ENCODE measurements at places on chromosomes 7 and 10.
A peak's percentile ranks its signal among the peaks of the same experiment; 100 is the strongest.

DNA sequence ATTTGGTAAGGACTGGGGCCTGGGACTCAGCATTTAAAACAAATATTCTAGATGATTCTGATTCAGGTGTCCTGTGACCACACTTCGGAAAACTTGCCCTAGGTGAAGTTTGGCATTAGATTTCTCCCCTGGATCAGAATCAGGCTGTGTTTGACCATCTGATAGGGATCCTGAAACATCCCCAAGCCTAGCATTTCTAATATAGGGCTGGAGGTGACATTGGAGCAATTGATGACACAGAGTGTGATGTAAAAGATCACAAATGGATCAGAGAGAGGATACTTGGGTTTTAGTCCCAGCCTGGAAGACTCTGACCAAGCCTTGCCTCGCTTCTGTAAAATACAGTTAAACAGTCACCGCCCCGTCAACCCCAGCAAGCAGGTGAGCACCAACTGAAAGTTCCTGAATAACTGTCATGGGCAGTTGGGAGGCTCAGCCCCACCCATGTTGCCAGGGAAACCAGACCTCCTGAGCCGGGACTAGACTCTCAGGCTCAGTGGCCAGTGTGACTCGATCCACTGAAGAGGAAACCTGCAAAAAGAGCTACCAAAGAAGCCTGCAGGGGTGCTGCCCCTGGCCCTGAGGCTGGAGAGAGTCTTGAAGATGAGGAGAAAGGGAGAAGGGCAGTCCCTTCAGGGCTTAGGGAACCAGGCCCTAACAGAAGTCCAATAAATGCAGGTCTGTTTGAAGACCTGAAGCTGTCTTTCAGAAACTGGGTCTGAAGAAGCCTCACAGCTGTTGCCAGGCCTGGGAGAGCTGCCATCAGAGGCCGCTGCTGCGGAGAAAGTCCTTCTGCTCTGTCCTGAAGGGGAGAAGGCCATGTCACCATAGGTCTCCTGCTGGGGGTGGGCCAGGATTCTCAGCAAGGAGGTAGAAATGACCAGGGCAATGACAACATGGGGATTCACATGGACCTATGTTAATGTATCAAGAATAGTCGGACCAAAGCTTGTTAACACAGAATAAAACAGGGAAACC, 126.1 kb upstream of the KCNMA1 start:
- DNase-seq = no peak

DNA sequence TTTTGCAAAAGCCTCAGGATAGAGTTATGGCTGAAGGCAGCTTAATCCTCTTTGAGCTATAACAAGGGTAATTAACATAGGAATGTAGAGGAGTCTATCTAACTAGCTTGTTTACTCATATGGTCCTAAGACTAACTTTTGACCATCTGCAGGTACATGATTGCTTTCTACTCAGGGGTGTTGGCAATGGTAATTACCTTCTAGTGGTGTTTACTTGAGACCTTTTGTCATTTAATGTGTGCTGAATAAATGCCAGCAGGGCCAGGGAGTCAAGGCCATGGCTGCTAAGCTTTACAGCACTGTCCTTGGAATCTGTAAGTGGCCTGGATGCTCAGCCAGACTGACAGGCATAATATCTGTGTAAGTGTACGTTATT, 1325.0 kb downstream of the XPNPEP1 start:
- no peak for DNase-seq

- no peak for DNase-seq
Observed at GRCh38 chr10:52609626-52610240, 162.9 kb downstream of the MBL2 start.

- no peak for DNase-seq
Observed at GRCh38 chr10:117745301-117745700, 202.8 kb downstream of the EMX2 start.

DNA sequence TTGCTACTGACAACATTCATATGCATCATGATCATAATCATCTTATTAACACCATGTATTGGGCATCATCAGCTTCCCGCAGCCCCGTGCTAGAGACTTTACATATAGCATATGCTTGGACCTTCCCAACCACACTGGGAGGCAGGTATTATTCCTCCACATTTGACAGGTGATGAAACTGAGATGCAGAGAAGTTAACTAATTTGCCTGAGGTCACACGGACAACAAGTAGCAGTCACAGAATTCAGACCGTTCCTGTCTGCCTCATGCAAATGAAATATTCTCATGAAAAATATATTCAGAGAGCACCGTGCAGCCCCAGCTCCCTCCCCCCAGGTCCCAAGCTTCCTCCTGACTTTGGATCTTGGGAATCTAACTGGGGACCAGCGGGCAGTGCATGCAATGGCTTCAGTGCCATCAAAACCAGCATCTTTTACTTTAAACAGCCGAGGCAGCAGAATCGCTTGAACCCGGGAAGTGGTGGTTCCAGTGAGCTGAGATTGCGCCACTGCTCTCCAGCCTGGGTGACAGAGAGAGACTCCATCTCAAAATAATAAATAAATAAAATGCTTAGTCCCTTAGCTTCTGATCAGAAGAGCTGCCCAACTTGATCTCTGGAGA, 112.2 kb upstream of the GPR26 start:
- DNase-seq = no peak

GRCh38 chr10:93198401-93199131, 124.9 kb downstream of the CYP26A1 start:
- DNase-seq = no peak

DNA sequence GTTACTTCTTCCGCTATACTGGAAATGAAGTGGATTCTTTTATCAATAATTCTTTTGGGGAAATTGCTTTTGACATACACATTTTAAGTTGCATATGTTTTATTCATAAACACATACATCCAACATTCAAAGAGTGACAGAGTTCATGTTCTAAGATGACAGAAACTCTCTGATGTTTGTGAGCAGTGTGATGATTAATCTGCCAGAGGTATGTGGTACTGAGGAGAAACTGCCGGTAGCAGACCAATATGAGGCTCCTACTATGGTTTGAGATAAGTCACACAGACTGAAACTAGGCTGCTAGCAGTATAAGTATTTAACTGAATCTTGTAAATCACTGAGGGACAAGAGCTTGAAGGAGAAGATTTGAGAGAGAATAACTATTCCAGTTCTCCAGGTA, 524.1 kb upstream of the SEMA3D start:
- no peak for DNase-seq

GRCh38 chr10:12795315-12796110, 206.0 kb downstream of the CCDC3 start:
- DNase-seq = no peak

DNA sequence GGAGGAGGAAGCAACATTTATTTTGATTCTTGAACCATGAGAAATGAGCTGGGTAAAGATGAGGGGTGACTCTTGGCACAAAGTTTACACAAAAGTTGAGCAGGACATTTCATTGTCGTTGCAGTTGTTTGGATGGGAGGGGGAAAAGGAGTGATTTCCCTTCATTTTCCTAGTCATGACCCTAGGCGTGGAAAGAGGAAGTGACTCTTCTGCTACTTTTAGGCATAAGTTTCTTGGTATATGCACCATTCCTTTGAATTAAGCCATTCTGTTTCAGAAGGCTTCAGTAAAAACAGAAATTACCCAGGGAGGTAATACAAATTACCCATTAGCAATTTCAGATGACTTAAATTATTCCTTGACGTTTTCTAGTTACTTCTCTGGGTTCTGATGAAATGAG, 113.9 kb upstream of the FAM171A1 start:
- DNase-seq = no peak

DNA sequence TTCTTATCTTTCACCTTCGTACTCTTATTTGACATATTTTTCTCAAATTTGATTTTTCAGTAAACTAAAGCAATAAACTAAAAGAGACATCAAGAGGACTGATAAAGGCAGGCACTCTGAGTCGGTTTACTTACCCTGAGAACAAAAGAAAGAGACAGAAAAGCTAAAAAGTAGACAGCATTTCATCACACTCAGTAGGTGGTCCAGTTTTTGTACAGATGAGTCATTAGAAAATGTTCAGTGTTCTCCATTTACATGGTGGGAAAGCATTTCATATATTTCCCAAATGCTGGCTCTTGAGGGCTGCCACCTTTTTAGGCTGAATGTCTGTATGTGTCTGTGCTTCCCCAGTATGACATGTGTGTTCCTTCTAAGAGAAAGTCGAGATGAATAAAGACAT, 52.7 kb downstream of the NHLRC2 start:
- no peak for DNase-seq

- DNase-seq = no peak
Observed at GRCh38 chr7:132422502-132423111, 153.7 kb downstream of the PLXNA4 start.

GRCh38 chr7:43460733-43461348, 122.1 kb upstream of the STK17A start:
- no peak for DNase-seq

- DNase-seq = no peak
Observed at GRCh38 chr10:51527522-51528219, 171.7 kb downstream of the CSTF2T start.

DNA sequence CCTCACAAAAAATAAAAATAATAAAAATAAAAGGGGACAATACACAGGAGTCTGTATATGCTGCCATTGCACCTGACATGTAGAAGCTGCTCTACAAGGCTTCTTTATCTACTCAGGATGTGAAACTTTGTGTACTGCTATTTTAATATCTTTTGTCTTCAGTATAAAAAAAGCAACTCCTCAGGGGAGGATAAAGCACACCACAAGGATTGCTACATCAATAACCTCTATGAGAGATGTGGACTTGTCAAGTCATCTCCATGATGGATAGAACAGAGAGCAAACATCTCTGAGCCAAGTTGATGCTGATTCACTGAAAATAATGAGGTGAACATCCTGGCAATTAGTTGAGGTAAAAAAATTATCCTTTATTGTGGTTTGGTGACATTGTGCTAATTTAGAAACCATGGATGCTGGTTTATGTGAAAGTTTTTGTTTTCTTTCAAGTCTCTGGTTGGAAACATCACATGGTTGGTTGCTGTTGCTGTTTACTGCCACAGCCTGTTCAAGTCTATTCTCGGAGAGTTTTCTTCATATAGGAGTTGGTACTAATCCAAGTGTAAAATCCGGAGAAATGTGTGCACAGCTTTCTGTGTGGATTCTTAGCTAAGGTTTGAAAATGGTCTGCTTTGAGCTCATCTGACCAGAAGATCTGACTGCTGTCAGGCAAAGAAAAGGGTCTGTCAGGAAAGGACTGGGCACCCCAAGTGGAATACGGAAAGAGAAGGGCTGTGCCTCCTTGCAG, 1.5 kb upstream of the HECW1 start:
- no peak for DNase-seq

DNA sequence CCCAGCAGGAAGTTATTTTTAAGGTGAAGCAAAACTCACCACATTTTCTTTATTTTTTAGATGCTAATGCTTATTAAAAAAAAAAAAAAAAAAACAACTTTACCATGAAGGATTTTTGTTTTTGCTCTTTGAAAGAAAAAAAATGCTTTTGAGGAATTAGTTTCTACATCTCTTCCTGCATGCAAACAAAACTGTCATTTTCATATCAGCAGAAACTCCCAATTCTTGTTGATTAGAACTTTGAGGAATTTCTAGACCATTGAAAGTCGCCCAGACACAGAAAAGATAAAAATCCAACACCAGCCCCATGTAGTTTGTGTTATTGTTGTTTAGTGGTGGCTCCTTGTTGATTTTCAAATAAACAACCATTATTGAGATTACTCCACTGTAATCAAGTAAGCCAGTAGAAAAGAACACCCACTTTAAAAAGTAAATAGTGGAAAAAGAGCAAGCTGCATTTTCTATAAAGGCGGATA, 14.3 kb downstream of the SKIDA1 start:
- DNase-seq = no peak

- no peak for DNase-seq
Observed at GRCh38 chr10:121956111-121957061, 18.6 kb downstream of the NSMCE4A start.

GRCh38 chr10:120490288-120490687, 33.3 kb downstream of the PLPP4 start:
- DNase-seq = no peak

DNA sequence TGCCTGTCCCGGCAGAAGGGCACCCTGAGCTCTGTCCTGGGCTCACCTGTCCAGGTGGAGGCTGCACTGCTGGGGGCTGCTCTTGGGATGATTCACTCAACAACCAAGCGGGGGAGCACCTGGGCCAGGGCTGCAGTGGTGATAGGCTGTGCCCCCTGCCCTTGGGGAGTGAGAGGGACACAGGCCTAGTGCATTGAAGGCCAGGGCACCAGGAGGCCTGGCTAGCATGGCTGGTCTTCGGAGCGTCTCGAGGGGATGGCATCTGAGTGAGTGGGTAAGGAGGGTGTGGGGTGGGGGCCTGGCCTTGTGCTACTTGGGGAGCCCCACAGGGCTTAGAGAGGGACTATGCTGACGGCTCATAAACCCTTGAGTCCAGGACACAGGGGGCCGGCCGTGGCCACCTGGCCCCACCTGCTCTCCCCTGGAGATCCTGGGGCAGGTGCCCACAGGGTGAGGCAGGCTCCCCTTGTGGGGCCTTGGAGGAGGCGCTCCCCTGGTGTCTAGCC, 3.1 kb downstream of the PWWP2B start:
- DNase-seq = no peak

GRCh38 chr7:22812353-22812752, 10.3 kb downstream of the TOMM7 start:
- DNase-seq = no peak

DNA sequence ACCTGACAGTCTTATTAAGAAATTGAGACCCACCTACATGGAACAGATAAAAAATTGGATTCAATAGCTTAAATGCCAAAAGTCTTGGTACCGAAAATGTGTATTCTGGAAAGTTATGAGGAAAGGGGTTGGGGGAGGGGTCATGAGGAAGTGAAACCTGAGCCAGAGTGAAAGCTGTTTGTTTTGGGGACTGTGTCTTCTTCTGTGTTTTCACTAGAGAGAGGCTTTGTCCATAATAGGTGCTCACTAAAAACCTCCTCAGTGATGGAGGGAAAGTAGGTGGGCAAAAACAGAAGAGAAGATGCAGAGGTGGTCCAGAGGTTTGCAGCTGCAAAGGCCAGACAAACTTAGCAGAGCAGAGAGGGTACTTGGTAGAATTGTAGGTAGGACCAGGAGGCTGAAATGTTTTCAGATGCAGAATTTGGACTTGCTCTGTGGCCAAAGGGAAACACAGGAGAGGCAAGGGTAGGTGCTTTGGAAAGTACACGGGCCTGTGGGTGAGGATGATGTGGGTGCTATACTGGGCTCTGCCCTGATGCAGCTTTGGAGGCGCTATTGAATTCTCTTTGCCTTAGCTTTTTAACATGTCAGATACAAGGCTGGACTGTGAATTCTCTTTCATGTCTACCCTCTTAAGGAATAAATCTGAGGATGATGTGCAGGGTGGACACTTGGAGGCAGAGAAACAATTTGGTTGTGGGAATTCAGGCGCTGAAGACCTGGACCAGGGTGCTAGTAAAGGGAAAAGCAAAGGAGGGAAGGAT, 254.6 kb downstream of the PTEN start:
- DNase-seq = no peak

DNA sequence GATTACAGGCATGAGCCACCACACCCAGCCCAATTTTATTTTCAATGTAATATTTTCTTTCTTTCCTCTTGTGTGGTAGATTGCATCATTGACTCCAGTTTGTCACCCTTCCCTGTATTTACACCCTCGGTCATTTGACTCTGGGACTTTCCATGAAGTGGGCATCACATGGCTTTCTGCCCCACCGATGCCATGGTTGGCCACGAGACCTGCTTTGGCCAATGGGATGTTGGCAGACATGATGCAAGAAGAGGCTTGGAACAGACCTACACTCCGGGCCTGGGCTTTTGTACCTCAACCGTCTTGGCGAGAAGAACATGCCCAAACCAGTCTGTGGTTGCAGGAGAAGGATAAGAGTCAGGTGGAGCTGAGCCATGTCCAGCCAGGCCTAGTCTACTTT, 38.8 kb upstream of the CACUL1 start:
- no peak for DNase-seq

GRCh38 chr7:118214051-118214832, 10.3 kb upstream of the ANKRD7 start:
- peak; percentile 75 for DNase-seq

Measured in CD4-positive, alpha-beta T cell treated with Interleukin-17A for 4 hours (primary cell).